ENCODE measurements at places on chromosomes 7 and 10.

DNA sequence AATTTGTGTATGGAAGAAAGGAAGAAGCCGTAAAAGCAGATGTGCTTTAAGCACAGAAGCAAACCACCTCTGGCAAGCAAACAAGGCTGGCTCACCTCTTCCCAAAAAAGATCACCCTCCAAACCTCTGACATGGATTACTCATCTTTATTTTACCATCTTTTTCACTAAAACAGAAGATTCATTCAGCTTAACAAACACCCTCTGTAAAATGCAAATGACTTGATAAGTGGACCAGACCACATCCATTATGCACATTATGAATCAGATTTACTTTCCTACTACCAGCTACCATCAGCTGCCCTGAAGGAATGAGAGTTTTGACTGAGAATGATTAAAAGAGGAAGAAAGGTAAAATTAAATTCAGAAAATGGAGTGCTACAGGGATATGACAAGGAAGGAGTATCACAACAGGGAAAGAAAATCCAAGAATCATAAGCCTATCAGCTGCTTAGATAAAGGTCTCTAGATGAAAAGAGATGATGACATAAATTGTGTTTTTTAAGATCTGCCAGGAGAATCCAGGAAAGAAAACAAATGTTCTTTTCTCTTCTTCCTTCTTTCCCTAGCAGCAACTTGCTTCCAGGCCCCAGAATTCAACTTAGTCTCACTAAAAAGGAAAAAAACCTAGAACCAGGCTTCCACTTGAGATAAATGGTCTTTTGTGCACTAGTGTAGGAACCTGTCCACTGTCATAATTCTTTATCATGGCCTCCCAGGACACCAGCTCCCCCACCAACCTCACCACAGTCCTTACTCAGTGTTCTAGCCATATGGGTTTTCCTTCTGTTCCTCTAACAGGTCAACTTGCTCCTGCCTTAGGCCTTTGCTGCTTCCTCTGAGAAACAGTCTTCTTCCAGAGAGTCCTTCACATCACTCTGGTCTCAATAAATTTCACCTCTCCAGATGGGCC is 47.4 kb downstream of the JAZF1 start:
- no peak for DNase-seq

GRCh38 chr7:27560706-27561235 is 101.9 kb downstream of the HIBADH start:
- DNase-seq, result no peak

- no peak for DNase-seq
Observed at GRCh38 chr10:22460101-22460500, 114.8 kb downstream of the SPAG6 start.

- DNase-seq, result no peak
Observed at GRCh38 chr7:132703742-132704141, 127.5 kb upstream of the PLXNA4 start.

- DNase-seq, result no peak
Observed at GRCh38 chr10:35903021-35903420, 260.9 kb upstream of the FZD8 start.

GRCh38 chr7:132934017-132934416 is 147.9 kb downstream of the CHCHD3 start:
- no peak for DNase-seq

DNA sequence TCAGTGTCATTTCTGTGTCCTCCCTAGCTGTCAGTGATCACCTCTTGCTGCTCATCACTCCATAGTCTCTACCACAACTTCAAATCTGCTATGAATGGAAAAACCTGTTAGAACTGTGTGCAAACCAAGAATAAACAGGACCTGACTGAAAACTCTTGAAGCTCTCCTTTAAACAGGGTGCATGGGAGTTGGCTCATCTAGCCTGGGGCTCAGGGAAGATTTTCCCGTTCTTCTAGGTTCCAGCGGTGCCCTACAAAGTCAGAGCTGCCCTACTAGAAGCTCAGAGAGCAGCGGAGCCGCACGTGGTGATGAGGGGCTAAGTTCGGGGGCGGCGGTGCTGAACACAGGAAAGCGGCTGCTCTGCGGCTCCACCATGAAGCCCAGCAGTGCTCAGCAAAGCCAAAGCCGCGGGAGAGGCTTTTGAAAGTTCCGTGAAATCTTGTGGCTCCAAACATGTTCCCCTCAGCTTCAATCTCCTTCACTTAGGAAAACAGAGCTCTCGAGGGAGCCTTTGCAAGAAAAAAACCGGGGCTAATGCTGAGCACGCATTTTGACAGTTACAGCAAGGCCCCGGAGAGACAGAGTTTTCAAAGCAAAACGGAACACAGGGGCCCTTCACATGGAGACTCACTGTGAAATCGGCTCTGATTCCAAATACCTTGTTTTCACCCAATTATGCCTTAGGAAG is 30.5 kb downstream of the RGS10 start:
- peak; percentile 39 for DNase-seq
